ENCODE measurements at places on chromosomes 16 and 17.

DNA sequence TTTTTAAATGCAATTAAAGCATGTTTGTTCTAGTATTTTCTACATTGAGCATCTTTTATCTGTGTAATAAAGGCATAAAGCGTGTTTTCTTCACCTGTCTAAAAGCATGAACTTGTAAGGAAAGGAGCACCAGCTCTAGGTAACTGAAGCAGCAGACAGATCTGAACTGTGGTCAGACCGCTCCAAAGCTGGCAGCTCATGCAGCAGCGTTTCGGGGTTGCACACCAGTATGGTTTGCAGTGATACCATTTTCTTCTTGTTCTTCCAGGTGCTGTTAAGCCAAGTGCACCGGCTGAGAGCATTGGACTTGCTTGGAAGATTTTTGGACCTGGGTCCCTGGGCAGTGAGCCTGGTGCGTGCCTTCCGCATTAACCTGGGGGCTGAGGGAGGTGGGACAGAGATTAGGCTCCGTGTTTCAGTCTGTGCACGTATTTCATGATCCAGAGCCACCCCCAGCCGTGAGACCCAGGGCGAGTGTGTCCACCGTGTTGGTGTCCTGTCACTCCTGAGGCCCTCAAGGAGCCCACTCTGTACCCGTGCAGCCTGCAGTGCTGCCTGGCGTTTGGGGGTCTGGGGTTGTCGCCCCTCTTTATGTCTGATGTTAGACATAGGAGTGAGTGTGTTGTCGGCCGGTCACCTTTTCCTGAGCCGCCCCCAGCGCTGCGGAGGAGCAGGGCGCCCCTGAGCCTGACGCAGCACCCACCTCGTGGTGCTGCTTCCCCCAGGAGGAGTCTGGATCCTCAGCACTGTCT lies 136.3 kb upstream of the CHMP6 start:
- DNase-seq, result no peak

- DNase-seq, result no peak
These were observed 37.0 kb upstream of the DNAH9 start for GRCh38 chr17:11561281-11561680.

DNA sequence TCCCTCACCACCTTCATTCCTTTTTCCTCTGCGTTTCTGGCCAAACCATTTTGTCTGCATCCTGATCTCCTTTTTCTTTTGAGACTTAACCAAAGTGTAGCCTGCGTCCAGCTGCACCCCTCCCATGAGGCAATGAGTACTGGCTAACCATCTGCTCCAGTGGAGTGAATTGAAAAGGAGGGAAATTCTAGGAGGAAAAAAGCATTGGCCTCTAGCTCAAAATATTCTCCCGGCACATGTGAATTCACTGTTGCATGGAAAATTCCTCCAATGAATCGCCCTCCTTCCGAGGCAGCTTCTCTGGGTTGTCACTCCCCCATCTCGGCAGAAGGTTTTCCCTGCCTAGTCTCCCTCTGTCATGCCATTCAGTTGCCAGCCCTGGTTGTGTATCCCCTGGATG lies 5.6 kb downstream of the RAP1GAP2 start:
- DNase-seq, result no peak

- DNase-seq, result no peak
These were observed 53.9 kb upstream of the CHMP6 start for GRCh38 chr17:80937462-80938381.

DNA sequence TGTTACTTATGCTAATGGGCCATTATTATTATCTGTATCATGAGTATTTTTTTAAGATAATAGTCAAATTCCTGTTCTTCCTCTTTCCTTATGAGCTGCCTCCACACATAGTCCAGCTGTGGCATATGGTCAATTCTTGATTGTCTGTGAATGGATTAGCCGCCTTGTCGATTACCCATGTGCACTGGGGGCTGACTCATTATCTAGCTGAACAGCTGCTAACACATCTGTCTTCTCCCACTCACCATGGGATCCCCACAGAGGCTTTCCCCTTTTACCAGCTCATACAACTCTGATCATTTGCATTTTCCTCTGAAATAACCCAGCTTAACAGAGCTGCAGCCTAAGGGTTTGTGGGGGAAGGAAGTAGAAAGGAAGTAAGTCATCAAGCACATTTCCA lies 915.0 kb downstream of the CDH11 start:
- DNase-seq, result no peak

DNA sequence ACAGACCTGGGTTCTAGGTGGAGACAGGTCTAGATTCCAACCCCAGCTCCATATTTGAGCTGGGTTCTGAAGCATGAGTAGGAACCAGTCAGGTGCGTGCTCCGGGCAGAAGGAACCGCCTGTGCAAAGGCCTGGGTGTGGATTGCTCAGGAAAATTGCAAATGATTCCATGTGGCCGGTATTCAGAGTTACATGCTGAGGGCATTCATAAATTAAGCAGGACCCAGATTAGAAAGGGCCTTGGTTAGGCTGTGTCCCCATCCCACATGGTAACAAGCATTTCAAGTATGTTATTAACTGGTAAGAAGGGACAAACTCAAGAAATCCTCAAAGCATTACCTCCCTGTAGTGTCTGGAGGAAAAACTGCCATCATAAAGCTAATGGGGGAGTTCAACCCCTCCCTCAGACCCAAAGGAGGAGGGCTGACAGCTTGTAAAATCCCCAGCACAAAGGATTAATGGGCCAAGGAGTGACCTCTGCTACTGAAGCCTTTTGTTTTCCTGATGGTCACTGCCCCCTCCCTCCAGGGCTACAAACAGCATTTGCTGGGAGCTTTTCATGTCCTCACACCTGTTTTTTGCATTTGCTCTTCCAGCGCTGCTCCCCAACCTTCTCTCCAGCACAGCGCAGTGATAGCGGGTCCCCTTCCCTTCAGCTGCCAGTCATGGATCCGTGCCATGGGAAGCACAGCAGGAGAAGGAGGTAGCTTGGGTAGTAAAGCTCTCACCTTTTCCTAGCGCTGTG lies 218.0 kb downstream of the C16orf95 start:
- no peak for DNase-seq

GRCh38 chr16:75258807-75259141 lies 7.3 kb upstream of the BCAR1 start:
- no peak for DNase-seq

DNA sequence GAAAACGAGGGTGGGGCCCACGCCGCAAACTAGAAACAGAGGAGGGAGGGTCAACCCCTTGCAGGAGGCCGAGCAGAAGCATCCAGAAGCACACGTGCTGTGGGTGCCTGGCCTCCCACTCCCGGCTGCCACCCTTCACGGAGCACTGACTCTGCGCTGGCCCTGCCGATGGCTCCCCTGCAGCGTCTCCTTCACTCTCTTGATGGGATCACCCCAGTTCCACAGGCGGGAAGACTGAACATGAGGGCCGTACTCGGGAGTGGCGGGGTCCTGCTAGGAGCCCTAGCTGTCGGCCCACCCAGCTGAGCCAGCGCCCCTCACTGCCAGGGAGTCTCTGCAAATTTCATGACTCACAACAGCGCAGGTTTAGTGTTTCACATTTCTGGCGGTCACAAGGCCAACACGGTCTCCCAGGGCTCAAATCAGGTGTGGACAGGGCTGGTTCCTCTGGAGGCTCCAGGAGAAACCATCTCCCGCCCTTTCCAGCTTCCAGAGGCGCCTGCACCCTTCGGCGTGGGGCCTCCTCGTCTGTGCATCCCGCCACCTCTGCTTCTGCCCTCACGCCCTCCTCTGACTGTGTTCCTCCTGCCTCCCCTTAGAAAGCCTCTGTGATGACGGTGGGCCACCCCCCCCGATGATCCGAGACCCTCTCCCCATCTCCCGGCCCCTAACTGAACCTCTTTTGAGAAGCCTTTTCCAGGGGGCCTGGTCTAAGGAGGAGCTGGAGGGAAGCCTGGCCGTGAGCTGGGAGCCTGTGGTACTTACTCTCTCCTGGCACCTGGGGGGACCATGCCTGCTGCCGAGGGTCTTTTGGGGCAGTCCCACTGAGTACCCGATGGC lies 2.0 kb downstream of the PTX4 start:
- no peak for DNase-seq

DNA sequence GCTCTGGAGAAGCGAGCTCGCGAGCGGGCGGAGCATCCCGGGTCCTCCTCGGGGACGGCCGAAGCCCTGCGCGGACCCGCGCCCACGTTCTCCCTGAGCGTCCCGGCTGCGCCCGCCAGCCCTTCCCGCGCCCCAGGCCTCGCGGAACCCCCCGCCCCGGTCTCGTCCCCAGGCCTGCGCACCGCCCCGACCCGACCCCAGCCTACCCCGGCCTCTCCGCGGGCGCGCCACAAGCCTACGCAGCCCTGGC lies 159 bp downstream of the USP36 start:
- DNase-seq, result no peak

GRCh38 chr16:56491657-56492261 lies 28.1 kb downstream of the BBS2 start:
- DNase-seq, result no peak

GRCh38 chr17:81486199-81486810 lies 26.3 kb downstream of the ACTG1 start:
- no peak for DNase-seq

DNA sequence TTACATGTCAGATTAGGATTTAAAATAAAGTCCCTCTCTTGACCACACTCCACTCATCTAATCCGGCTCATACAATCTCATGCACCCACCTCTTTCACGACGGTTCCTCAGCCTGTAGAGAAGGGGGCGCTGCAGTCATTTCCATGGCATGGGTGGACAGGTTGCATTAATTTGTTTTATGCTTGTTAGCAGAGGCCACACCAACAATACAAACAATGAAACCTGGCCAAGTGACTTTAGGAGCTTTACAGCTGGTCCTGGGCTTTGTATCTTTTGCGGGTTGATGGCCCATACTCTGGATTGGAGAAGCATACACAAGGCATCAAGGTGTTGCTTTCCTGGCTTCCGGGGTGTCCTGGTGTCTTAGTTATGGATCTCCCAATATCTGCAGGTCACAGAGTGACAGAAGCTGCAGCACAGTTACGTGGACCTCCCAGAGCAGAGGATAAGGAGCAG lies 9.7 kb upstream of the SNF8 start:
- DNase-seq, result no peak

GRCh38 chr16:74623214-74623838 lies 16.4 kb upstream of the GLG1 start:
- DNase-seq, result peak; percentile 49

DNA sequence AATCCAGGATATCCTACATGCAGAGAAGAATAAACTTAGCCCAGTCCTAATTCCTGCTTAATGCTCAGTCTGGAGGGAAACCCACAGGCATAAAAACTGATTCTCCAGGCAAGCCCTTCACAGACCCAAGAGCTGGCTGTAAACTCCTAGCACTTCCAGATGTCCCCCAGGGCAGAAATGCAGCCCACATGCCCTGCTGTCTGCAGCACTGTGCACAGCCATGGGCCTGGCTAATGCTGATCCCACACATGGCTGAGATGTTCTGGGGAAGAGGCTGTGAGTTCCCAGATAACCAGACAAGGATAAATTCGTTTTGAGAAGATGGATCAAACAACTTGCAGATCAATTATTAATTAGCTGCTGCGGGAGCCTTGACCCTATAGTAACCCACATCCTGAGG lies 148.4 kb downstream of the AATF start:
- no peak for DNase-seq

DNA sequence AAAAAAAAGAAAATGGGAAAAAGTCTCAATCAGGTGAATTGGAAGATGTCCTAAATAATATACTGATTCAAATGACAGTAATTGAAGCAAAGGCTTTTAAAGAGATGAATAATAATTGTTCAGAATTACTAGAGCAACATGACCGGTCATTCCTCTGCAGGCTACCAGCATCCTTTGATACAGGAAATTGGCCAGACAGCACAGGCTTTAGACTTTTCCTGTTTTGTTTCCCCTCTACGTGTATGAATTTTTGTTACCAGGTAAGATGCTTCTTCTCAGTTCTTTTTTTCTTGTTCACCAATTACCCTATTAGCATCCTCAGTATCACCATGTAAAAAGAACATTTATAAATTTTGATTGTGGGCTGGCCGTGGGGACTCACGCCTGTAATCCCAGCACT lies 77.5 kb downstream of the RPGRIP1L start:
- no peak for DNase-seq

Measured in T-helper 1 cell (primary cell).